ENCODE measurements at places on chromosomes 1 and 21.

GRCh38 chr21:29748391-29749167 lies 191.2 kb downstream of the GRIK1 start:
- no peak for DNase-seq
- no peaks in the 10 kb centered on the region for H3K36me3 ChIP-seq
- H3K4me3 ChIP-seq = no peak overlapping the region
- H3K27me3 ChIP-seq = no peaks in the 10 kb centered on the region
- H3K4me1 ChIP-seq = no peaks in the 10 kb centered on the region

GRCh38 chr1:67347688-67348472 lies 40.2 kb downstream of the IL12RB2 start:
- DNase-seq = peak; percentile 46
- H3K27me3 ChIP-seq = no peaks in the 10 kb centered on the region
- H3K4me1 ChIP-seq = no peaks in the 10 kb centered on the region
- no peak overlapping the region for H3K27ac ChIP-seq

DNA sequence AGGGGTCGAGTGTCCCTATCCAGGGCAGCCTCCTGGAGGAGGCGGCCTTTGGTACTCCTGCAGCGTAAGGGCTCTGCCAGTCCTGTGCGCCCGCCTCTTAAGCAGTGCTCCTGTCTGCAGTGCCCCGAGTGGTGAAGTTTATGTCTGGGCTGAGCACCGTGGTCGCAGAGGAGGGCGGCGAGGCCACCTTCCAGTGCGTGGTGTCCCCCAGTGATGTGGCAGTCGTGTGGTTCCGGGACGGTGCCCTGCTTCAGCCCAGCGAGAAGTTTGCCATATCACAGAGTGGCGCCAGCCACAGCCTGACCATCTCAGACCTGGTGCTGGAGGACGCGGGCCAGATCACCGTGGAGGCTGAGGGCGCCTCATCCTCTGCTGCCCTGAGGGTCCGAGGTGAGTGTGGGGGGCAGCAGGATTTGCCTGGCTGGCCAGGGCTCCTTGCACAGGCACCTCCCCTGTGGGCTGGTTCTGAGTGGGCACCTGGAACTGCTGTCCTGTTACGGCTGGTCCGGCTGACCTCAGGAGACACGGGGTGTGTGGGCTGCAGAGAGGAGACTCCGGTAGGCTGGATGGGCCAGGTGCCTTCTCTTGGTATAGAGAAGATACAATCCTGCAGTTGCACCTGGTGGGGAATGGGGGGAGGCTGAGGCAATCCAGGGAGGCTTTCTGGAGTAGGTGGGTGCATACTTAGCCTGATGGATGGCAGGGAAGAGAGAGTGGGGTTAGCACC lies 66.8 kb downstream of the OBSCN start:
- H3K4me3 ChIP-seq = no peak overlapping the region
- DNase-seq = no peak
- H3K36me3 ChIP-seq = peaks cover 78% of the 10 kb centered on the region
- no peaks in the 10 kb centered on the region for H3K27me3 ChIP-seq

DNA sequence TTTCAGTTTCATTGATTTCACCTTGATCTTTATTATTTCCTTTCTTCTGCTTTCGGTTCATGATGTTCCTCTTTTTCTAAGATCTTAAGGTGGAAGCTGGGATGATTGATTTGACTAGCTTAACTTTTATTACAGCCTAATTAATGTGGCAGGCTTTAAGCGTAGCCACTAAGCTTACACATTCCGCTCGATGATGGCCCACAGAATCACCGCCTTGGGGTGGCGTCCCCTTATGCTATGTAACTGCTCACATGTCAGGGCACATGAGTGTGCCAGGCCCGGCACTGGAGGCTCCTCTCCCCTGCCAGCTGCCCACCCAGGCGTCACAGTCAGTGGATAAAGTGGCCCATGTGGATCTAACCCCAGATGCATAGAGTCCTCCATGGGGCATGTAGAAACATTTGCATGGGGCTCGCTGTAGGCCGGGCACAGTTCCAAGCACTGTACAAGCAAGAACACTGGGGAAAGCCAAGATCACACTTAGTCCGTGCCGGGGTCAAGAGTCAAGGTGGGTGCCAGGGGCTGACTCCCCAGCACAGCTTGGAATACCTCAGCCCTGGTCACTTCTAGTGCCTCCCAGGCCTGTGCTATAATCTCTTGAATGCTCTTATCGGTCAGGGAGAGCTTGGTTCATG lies 41.7 kb downstream of the PKNOX1 start:
- no peak for DNase-seq
- H3K27me3 ChIP-seq = no peaks in the 10 kb centered on the region
- no peak overlapping the region for H3K27ac ChIP-seq
- no peak overlapping the region for H3K4me3 ChIP-seq

- H3K36me3 ChIP-seq = no peaks in the 10 kb centered on the region
- peaks cover 22% of the 10 kb centered on the region for H3K4me1 ChIP-seq
- H3K27me3 ChIP-seq = no peaks in the 10 kb centered on the region
- H3K27ac ChIP-seq = no peak overlapping the region
- H3K4me3 ChIP-seq = no peak overlapping the region
These were observed 17.3 kb downstream of the ENAH start for GRCh38 chr1:225635649-225636048.

DNA sequence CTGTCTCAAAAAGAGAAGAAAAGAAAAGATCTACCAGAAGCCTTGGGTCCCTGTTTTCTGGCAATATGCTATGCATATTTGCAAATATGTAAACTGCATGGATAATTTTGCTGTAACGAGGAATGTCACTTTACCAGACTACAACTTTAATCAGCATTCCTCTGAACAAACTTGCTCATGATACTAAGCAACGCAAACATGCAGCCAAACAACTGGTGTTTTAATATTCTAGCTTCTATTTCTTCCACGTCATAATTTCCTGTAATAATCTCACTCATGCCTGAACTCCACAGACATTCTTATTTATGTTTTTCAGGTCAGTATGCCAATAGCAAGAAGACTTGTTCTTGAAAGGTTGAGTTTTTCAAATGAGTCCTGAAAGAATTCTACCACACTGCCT lies 114.1 kb downstream of the SIM2 start:
- no peaks in the 10 kb centered on the region for H3K4me1 ChIP-seq
- no peak overlapping the region for H3K4me3 ChIP-seq
- no peaks in the 10 kb centered on the region for H3K36me3 ChIP-seq

GRCh38 chr1:72336776-72337175 lies 54.4 kb upstream of the NEGR1 start:
- no peaks in the 10 kb centered on the region for H3K36me3 ChIP-seq
- H3K4me3 ChIP-seq = no peak overlapping the region

- H3K27ac ChIP-seq = no peak overlapping the region
- no peak for DNase-seq
- H3K27me3 ChIP-seq = peaks cover 7% of the 10 kb centered on the region
- no peaks in the 10 kb centered on the region for H3K4me1 ChIP-seq
These were observed 135.2 kb upstream of the COA6 start for GRCh38 chr1:234238060-234238459.

DNA sequence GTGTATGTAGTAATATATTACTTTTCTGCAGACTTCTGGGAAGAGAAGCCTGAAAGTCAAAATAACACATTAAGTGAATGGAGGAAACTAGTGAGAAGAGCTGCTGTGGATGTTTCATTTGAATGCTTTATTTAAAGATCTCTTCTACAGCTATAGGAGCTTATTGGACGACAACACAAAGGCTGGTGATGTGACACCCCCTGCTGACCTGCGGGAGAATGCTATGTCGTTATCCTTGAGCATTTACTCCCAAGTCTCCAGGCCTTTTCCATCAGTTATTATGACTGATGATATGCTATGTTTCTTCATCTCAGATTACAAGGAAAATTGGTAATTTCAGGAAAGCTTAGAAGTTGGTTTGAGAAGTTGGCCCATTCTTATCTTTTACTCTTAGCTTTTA lies 22.3 kb upstream of the PLA2G4A start:
- no peaks in the 10 kb centered on the region for H3K36me3 ChIP-seq
- H3K4me3 ChIP-seq = no peak overlapping the region
- DNase-seq = peak; percentile 6
- H3K4me1 ChIP-seq = no peaks in the 10 kb centered on the region
- no peak overlapping the region for H3K27ac ChIP-seq

DNA sequence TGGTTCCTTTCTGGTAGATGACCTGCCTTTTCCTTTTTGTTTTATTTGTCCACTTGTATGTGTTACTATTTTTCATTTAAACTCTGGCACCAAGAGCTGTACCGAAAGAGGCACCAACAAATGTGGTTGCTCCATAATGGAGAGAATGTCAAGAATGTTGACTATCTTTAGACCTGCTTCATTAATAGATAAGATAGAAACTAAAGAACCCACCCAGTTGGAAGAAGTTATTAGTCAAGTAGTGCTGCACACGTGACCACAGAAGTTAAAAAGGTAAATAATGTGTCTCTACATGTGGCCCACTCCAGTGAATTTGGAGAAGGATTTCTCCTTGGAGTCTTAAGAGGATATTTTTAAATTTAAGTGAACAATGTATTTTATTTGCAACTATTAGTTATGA lies 9.3 kb downstream of the ATP1A1 start:
- no peaks in the 10 kb centered on the region for H3K27me3 ChIP-seq
- H3K27ac ChIP-seq = peak overlapping the region; percentile 97
- DNase-seq = no peak
- no peak overlapping the region for H3K4me3 ChIP-seq
- H3K36me3 ChIP-seq = peaks cover 36% of the 10 kb centered on the region

DNA sequence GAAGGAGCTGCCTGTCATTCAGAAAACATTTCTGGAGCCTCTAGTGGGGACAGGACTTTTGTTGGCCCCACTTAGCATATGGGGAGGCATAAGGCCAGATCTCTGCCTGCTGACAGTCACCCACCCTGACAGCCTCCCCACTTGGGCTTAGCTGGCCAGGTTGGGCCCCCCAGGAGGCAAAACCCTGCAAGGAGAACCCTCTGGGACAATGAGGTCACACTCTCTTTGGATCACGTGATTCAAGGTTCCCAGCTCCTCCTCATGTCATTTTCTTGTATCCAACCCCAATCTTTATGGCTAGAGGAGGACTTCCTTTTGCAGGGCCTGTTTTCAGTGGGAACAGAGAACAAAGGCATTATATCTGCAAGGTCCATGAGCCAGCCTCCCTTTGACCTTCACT lies 60.0 kb downstream of the NAV1 start:
- H3K4me1 ChIP-seq = peaks cover 17% of the 10 kb centered on the region
- H3K27me3 ChIP-seq = no peaks in the 10 kb centered on the region
- peaks cover 4% of the 10 kb centered on the region for H3K36me3 ChIP-seq

DNA sequence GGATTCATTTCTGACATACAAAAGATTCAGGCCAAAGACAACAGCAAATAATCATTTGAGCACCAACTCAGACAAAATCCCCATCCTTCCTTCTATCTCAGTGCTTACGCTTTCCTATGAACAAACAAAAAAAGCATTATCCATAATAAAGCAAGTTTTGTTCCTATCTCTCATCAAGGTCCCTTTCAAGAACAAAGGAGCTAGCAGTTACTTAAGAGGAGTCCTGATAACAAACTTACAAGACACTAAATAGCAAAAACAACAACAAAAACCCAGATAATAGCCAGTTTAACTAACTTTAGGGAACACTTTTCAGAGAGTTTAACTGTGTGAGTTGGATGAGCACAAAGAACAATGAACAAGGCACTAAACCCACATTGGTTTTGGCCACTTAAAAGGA lies 10.5 kb downstream of the EVI5 start:
- H3K36me3 ChIP-seq = no peaks in the 10 kb centered on the region
- H3K4me1 ChIP-seq = peaks cover 6% of the 10 kb centered on the region
- DNase-seq = no peak
- H3K27ac ChIP-seq = no peak overlapping the region

GRCh38 chr1:244234009-244234643 lies 183.0 kb downstream of the ZBTB18 start:
- H3K36me3 ChIP-seq = no peaks in the 10 kb centered on the region
- H3K27me3 ChIP-seq = no peaks in the 10 kb centered on the region
- no peaks in the 10 kb centered on the region for H3K4me1 ChIP-seq
- H3K27ac ChIP-seq = no peak overlapping the region

GRCh38 chr1:24361811-24362210 lies 42.7 kb downstream of the GRHL3 start:
- no peak overlapping the region for H3K4me3 ChIP-seq
- DNase-seq = no peak
- H3K4me1 ChIP-seq = peaks cover 14% of the 10 kb centered on the region
- H3K36me3 ChIP-seq = peaks cover 28% of the 10 kb centered on the region

Data from heart right ventricle (tissue), 16 donors.